CD8-positive, alpha-beta T cell (primary cell): ENCODE measurements at places on chromosomes 1 and 21.

DNA sequence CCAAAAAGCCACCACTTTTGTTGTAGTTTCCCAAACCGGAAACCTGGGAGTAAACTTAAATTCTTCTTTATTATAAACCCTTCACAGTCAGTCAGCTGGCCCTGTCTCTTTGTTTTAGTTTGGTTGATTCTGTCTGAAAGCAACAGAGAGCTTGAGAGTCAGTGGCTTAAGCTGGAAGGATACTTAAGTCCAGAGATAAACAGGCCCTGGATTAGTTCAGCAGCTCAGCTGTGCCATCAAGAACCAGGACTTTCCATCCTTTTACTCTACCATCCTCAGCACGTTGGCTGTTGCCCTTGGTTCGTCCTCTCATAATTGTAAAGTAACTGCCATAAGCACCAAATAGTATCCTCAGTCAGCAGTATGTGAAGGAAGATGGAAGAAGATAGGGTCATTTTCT is 4.5 kb downstream of the DESI2 start:
- DNase-seq = no peak

DNA sequence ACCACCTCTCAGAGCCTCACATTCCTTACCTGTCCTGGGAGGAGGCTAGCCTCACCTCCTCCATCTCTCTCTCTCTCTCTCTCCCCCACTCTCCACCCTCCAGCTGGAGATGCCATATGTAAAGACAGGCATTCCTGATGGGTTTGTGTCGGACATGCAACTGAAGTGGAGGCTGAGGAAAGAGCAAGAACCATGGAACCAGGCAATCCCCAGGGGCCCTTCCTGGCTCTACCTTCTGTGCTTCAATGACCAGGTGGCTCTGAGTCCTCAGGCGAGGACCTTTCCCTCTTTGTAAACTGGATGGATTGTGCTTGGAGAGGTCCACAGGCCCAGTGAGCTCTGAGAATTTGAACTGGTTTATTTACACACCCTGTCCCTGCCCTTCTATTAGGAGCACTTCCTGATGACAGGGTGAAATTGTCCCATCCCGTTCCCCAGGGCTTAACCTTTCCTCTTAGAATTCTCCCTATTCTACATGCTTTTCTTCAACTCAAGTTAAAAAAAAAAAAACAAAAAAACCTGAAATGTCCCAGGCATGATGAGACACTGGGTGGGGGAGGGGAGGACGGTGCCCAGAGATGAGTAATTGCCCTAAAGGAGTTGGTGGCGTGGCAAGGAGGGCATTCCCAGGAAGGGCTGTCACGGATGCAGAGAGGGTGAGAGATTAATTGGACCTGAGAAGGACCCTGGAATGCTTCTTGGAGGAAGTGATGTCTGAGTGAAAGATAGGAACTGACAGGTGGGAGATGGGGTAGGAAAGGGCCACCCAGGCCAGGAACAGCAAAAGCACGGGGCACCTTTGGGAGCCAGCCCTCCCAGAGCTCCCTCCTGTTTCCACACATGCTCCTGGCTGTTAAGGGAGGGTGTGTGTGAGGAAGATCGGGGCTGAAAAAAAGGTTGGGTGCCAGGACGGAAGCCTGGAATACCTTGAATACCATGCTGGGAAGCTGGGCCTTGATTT is 50.2 kb upstream of the WASF2 start:
- no peak for DNase-seq

DNA sequence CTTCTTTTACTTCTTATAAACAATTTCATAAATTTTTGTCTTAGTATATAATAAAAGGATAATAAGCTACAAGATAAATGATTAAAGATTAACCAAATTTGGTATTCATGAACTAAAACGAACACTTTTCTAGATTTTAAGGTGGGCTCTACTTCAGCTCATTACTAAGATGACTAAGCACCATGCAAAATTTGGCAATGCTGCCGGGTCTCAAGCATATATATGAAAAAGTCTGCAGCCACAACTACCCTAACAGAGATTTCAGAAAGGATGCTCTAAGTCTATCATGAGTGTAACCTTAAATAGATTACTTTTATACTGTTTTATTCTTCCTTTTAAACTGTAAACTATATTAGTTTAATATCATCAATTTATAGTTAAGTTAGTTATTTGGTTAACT is 47.8 kb downstream of the BRWD1 start:
- no peak for DNase-seq

GRCh38 chr1:18198260-18198659 is 90.7 kb downstream of the IGSF21 start:
- DNase-seq = no peak

GRCh38 chr1:27116232-27116631 is 38.7 kb downstream of the SLC9A1 start:
- no peak for DNase-seq

DNA sequence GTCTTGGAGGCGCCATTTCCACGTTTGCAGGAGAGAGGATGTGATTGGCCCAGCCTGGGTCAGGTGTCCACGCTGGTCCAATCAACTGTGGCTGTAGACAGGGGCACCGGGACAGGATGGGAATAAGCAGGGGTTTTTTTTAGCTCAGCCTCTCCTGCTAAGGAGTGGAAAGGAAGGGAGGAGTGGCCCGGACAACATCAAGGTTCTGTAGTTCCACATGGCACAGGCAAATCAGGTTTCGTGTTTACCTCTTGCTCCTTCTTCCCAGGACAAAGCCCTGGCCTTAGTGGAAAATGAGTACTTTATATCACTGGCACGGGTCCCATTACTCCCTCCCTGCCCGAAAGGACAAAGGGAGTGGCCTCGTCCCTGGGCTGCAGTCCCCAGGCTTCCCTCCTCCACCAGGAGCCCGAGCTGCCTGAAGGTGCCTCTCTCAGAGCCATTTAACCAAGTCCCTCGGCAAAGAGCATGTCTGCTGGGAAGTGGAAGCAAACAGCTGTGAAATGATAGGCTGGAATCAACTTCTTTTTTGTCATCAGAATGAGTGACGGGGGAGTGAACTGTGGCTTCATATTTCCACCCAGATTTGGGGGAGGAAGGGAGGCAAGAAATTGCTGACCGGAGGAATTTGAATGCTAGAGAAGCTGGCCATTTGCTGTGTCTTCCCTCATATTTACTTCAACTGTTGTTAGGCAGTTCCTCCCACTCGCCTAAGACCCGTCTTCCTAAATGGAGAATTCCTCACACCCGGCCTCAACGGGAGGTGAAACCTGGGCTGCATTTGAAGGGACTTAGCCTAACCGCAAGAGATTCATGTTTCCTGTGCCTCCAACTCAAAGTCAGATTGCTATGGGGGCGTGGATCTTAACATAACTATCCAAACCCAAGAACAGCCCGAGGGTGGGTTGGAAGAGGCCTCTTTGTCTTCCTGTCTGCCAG is 84.9 kb upstream of the SLC44A3 start:
- DNase-seq = no peak

DNA sequence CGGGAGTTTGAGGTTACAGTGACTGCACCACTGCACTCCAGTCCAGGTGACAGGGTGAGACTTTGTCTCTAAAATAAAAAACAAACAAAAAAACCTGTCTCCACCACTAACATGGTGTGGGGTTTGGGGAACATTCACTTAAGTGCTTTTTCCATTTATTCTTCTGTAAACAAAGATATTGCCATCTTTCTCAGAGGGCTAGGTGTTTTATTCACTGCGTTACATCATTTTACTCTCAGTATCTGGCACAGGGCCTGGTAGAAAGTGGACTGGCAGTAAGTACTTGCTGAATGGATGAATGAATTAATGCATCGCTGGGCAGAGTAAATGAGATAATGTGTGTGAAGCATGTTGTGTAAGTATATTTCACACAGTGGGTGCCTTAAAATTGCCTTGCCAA is 20.1 kb downstream of the KIAA0040 start:
- DNase-seq = no peak

DNA sequence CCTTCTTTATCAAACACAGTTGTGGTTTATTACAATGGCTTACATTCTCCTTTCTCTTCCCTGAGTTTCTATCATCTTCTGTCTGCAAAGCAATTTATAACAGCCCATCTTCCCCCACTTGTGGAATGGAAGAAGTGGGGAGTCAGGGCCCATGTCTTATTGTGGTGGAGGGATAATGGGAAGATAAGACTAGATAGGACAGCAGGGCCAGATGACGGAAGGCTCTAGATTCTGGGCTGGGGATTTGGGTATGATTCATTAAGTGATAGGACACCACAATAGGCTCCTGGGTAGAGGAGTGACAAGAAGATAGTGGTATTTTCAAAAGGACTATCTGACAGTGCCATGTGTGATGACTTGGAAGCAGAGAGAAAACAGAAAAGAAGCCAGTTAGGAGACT is 450.6 kb downstream of the TTLL7 start:
- DNase-seq = no peak

- no peak for DNase-seq
These were observed 25.6 kb downstream of the SEC16B start for GRCh38 chr1:177944016-177944949.

- DNase-seq = no peak
These were observed 8.7 kb downstream of the SORT1 start for GRCh38 chr1:109388884-109389637.

- no peak for DNase-seq
These were observed 125.9 kb downstream of the RIPK4 start for GRCh38 chr21:41640748-41641509.

DNA sequence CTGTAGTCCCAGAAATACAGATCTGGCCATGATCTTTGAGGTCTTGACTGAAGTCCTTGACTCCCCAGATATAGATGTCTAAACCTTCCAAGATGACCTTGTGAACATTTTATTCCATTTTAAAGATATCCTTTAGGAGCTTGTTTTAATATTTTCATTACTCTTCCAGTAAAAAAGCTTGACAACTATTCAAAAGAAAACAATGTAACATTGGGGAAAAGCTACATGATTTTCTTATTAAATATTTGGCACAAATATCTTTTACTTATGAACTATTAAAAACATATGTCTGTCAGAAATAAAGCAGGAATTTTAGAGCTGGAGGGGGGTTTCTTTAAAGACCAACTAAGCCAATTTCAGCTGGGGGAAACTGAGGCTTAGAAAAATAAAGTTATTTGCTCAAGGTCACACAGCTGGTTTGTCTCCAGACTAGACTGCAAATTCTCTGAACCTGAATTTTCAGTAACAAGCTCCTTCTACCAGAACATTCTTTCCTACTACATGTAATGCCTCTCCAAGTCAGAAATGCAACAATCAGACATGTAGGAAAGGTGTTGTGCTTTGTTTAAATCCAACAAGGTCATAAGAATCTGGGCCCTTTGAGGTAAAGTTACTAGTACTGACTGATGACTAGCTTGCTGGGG is 67.0 kb upstream of the PTCH2 start:
- no peak for DNase-seq

DNA sequence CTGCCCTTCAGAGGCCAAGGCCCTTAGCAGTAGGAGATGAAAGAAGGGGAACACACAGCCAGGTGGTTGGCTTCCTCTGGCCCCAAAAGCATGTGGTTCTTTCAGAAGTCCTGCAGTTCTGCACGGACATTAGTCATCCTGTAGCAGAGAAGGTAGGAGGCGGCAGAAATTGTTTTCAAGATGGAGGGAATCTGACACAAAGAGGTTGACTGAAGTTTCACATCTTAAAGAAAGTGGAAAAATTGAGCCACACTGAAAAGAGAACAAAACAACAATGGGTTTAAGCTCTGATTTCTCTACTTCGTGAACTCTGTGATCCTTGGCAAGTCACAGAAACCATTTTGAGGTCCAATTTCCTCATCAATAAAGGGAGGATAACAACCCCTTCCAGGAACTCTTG is 125.3 kb upstream of the DNAH14 start:
- DNase-seq = no peak

DNA sequence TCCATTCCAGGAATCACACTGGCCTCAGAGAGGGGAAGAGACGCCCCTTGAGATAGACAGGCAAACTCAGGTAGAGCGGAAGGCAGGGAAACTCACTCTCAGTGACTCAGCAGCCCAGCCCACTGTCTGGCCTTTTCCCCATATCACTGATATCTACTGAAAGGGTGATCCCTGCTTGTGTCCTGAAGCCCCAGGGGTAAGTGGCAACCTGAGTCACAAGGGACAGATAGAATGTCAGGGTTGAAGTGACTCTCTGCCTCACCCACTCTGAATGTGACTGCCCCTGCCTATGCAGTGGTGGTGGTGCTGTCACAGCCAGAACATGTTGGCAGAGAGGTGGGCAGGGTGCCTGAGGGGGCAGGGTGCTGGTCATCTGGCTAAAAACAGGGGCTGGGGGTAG is 157.5 kb upstream of the FGGY start:
- DNase-seq = no peak

DNA sequence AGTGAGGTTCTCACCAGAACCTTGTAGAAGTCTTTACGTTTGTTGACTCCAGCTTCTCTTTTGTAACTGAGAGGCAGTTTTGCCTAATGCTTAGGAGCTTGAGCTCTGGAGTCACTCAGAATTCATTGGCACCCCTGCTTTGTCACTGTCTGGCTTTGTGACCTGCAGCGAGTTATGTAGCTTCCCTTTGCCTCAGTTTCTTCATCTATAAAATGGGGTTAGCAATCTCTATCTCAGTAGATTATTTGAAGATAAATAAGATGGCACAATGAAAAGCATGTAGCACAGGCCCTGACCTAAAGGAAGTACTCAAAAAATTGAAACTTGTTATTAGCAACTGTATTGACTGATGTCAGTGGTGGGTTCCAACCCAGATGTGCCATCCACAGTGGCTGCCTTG is 8.1 kb downstream of the DHDDS start:
- no peak for DNase-seq

- DNase-seq = no peak
These were observed 49.5 kb upstream of the LYPLAL1 start for GRCh38 chr1:219124163-219124562.

DNA sequence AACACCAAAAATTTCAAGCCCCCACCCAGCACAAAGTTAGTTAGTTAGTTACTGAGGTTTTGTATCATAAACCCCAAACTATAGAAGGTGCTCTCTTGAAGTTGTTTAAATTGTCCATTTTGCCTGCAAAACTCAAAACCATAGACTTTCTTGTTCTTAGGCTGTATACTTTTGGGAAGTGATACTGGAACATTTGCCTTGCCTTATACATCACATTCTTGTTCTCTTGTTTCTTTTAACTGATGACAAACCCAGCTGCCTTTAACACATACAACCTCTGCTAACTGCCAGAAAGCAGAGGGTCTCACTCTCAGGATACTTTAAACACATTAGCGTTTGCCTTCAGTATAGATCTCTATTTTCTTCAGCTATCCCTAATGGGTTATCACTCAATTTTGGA is 570.5 kb downstream of the MRPL39 start:
- no peak for DNase-seq

- DNase-seq = no peak
These were observed 126.8 kb upstream of the EDN2 start for GRCh38 chr1:41611068-41611931.

DNA sequence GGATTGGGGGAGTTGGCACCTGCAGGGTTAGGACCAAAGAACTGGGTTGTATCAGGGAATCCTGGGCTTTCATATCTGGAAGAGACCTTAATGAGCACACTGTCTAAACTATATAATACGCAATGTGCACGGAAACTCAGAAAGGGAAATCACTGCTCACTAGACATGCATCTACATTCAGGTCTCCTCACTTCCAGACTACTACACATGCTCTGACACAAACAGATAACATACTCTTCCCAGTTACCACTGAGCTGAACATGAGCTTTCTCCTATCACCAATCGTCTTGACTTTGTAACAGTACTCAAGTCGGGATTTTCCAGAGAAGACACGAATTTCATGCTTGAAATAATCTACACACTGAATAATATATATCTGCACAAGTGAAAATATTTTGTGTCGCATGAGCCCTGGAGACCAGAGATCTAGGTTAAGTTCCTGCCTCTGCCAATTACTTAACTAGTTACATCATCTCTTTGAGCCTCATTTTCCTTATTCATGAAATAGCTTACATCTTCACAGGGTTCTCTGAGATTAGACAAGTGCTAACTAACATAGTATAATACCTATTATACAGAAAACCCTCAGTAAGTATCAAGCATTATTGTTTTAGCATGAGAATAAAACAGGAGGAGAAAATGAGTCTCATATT is 101.1 kb downstream of the JAK1 start:
- no peak for DNase-seq
